ENCODE measurements at places on chromosomes 7 and 10.

- no peak for DNase-seq
Measured at GRCh38 chr10:88377510-88377909, 205.6 kb downstream of the RNLS start.

DNA sequence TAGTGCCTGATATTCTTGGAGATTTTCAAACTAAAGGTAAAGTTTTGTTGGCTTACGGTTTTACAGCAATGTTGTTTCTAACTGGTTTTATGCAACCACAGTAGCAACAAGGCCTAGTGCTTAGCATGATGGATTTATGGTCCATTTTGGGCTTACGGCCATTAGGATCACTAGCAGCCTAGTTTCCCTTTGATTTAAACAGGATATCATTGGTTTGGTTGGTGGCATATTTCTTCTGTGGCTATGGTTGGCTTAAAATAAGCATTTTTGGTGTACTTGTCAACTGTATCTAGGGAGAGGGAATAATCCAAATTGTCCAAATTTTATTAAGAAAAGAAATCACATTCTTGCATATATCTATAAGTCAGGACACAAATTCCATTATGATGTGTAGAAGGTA lies 194.0 kb downstream of the HDAC9 start:
- no peak for DNase-seq

DNA sequence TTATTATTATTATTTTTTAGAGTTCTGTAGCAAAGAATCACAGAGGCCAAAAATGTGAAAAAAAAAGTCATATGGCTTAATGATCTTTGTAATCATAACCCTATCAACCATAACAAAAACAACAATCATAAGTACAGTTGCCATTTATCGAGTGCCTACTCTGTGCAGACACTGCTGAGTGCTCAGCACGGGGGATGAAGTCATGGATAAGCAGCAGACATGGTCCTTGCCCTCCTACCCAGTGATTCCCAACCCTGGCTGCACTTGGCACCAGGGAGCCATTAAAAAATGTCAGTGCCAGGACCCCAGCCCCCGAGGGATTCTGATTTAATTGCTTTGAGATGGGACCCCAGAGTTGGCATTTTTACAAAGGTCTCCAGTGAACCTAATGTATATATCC lies 38.2 kb downstream of the ENTPD1 start:
- no peak for DNase-seq

DNA sequence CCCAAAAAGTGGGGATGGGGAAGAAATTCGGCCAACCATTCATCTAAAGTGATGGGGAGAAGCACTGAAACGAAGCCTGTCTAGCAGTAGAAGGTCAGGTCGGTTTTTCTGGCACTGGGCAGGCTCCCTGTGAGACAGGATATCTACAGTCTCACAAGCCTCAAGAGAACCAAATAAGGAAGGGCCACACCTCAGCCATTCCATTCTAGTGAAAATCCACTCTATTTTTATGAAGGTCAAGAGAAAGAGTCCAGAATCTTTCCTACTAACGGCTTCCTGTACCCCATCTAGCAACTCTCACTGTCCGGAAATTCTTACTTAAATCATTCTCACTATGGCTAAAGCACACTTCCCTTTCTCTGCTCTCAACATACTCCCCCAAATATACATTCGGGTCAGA lies 267.1 kb downstream of the PRPF18 start:
- DNase-seq = no peak

- no peak for DNase-seq
Measured at GRCh38 chr10:50634479-50634878, 10.7 kb upstream of the SGMS1 start.

DNA sequence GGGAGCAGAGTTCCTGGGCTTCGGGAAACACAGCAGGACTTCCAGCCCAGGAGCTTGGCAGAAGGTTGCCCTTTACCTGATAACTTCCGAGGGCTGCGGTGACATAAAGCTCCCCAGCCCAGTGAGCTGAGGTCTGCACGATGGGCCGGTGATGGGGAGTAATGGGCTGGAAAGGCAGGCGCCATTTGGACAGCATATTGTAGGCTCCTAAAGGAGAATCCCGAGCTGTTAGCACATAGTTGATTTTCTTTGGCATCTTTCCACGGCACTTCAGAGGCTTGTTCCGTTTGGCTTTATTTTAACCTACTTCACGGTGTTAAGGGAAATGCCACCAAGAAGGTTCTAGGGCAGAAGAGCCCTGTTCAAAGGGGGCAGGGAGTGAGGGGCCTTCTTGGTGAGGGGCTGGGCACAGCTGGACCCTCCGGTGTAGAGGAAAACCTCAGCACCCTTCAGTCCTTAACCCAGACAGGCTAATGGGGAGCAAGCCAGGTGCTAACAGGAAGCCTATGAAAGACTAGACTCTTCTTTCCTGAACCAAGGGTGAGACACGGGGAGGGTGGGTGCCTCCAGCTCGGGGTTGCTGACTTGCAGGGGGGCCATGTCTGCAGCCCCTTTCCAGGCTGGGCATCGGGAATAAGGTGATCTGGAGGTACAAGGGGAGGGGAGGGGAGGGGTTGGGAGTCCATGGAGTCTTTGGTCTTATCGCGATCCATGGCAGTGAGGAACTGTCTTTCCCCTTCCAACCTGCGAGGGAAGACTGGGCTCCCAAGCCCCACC lies 347.7 kb downstream of the GLRX3 start:
- DNase-seq = no peak

GRCh38 chr7:147721962-147722830 lies 868.4 kb upstream of the C7orf33 start:
- DNase-seq = no peak

Data from CD4-positive, alpha-beta T cell treated with Interleukin-6 at 100 ng/mL for 8 hours (primary cell).